ENCODE measurements at places on chromosomes 2 and 18. TPM values are rescaled to one million over a fixed set of nuclear protein-coding genes. Genes with fewer than 3 reads are reported as not detected.

DNA sequence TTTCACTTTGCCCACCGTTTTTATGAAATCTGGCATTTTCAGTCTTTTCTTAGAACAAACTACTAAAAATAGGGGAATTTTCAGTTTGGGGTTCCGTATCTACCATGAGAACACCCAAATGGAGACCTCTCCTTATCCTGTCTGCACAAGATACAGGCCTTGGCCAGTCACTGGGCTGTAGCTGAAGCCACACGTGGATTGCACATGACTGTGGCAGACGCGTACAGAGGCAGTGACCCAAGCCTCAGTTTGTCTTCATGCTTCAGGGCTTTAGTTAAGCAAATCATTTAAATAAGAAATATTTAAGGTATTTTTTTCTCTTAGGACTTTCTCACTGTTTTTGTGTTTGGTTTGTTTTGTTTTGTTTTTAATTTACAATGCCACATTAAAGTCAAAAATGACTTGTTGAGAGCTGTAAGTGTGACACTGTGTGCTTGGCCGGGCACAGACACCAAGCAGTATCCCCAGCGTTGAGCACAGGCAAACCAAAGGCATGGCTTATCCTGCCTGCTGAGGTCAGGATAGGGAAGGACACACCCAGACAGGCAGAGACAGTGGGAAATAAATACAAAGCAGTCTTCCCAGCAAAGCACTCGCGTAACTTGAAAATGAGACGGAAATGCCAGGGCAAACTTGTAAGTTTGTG, 53.3 kb downstream of the TRAPPC12 start:
- H3K4me3 ChIP-seq, result no peak overlapping the region
- H3K4me1 ChIP-seq, result no peaks in the 10 kb centered on the region
- no peak overlapping the region for H3K27ac ChIP-seq
- DNase-seq, result no peak

DNA sequence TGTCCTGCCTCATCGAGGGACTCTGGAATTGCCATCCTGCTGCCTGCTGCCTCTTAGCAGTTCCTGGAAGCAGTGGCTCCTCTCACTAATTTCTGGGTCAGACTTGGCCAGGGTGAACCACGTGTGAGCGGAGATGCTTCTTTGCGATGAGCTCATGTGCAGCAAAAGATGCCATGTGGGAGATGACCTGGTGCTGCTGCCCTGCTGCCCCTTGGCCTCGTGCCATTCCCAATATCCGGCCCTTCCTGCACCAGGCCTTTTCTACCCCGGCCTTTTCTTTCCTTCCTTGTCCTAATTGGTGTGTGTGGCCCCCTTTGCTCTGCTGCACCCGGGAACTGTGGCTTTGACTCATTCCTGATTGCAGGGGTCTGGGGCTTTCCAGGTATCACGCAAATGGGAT, 296.9 kb upstream of the HS6ST1 start:
- H3K27me3 ChIP-seq, result peaks cover 12% of the 10 kb centered on the region

- DNase-seq, result no peak
- H3K4me1 ChIP-seq, result peaks cover 12% of the 10 kb centered on the region
- peak overlapping the region; percentile 56 for H3K4me3 ChIP-seq
- H3K27me3 ChIP-seq, result no peaks in the 10 kb centered on the region
- H3K27ac ChIP-seq, result peak overlapping the region; percentile 71
Observed at GRCh38 chr2:43100883-43101662, 125.3 kb downstream of the ZFP36L2 start.

- H3K27ac ChIP-seq, result no peak overlapping the region
- no peak for DNase-seq
- peaks cover 7% of the 10 kb centered on the region for H3K4me1 ChIP-seq
- no peaks in the 10 kb centered on the region for H3K27me3 ChIP-seq
- no peaks in the 10 kb centered on the region for H3K36me3 ChIP-seq
- H3K4me3 ChIP-seq, result no peak overlapping the region
Observed at GRCh38 chr2:160533482-160533881, 39.9 kb upstream of the RBMS1 start.

DNA sequence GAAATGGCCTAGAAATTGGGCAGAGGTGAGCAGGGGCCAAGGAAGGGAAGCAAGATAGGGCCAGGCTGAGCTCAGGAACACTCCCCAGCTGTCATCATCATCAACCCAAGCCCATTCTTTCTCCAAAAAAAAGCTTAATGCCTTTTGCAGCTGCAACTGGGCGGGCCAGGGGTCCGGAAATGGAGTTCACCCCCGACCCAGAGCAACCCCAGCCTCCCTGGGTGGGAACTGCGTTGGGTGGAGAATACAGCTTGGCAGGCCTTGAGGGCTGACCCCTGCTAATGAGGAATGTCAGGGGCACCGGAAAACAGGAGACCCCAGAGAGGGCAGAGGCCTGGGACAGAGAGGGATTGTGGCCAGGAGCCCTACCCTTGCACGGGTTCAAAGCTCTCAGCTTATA, 64.8 kb downstream of the TNS1 start:
- no peak overlapping the region for H3K4me3 ChIP-seq
- peak overlapping the region; percentile 71 for H3K27ac ChIP-seq
- H3K27me3 ChIP-seq, result peaks cover 12% of the 10 kb centered on the region
- no peaks in the 10 kb centered on the region for H3K36me3 ChIP-seq
- peaks cover 31% of the 10 kb centered on the region for H3K4me1 ChIP-seq

- H3K4me3 ChIP-seq, result no peak overlapping the region
- DNase-seq, result no peak
- no peak overlapping the region for H3K27ac ChIP-seq
- no peaks in the 10 kb centered on the region for H3K4me1 ChIP-seq
- no peaks in the 10 kb centered on the region for H3K36me3 ChIP-seq
Observed at GRCh38 chr18:77762642-77763041, 513.0 kb downstream of the GALR1 start.

DNA sequence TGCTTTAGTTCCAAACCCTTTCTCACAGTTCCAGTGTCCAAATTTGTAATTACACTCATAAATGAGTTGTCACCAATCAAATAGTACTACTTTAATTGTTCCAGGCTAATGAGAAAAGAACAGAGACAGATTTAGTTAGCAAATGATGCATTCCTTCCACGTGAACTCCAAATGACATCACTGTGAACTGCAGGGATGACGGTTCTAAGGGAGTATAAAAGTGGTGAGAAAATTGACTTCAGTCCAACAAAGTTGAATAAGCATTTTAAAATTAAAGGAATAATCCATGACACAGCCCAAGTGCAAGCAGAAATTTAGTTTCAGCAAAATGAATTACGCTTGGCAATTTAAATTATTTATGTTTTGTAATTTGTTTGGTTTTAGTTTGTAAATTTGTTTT, 102.0 kb upstream of the LRATD1 start:
- H3K4me3 ChIP-seq, result no peak overlapping the region
- H3K4me1 ChIP-seq, result peaks cover 3% of the 10 kb centered on the region
- DNase-seq, result no peak
- H3K27me3 ChIP-seq, result no peaks in the 10 kb centered on the region
- no peak overlapping the region for H3K27ac ChIP-seq

DNA sequence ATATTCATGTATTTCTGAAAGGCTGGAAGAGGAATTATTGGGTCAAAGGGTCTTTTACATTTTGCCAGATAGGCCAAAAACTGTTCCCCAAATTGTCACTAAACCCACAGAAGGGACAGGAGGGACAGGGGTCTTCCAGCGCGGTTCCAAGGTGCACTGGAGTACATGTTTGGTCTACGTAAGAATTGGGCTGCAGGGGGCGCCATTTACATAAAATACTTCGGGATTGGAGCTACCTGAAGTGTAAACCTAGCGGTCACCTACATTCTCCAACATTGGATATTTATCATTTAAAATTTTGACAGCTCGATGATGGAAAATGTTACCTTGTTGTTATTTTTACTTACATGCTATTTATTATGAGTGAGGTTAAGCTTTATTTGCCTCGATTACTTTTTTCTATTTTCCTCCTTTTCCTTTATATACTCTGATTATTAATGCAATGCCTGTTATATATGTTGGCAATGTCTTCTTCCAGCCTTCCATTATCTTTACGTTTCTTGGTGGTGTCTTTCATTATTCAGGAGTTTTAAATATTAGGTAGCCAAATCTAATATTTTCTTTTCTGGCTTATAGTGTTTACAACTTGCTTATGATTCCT, 43.0 kb upstream of the RAB6C start:
- no peaks in the 10 kb centered on the region for H3K36me3 ChIP-seq
- H3K27ac ChIP-seq, result no peak overlapping the region
- no peak overlapping the region for H3K4me3 ChIP-seq
- H3K27me3 ChIP-seq, result peaks cover 38% of the 10 kb centered on the region
- peaks cover 7% of the 10 kb centered on the region for H3K4me1 ChIP-seq

Gene NEB
- total RNA-seq, result 1.6 TPM

Gene CPO
- not detected for total RNA-seq

Gene LONRF2
- total RNA-seq, result 8.4 TPM

Gene TDRD15
- total RNA-seq, result 0.04 TPM

Data from progenitor cell of endocrine pancreas (in vitro differentiated cells).